Stimulated activated CD4-positive, alpha-beta T cell treated with anti-CD3 and anti-CD28 coated beads, Interleukin-15, amount 100 ng/mL, for 1 hour (primary cell): ENCODE measurements at places on chromosomes 12 and 14.

GRCh38 chr12:76470028-76470939, 89.3 kb downstream of the OSBPL8 start:
- DNase-seq, result no peak

DNA sequence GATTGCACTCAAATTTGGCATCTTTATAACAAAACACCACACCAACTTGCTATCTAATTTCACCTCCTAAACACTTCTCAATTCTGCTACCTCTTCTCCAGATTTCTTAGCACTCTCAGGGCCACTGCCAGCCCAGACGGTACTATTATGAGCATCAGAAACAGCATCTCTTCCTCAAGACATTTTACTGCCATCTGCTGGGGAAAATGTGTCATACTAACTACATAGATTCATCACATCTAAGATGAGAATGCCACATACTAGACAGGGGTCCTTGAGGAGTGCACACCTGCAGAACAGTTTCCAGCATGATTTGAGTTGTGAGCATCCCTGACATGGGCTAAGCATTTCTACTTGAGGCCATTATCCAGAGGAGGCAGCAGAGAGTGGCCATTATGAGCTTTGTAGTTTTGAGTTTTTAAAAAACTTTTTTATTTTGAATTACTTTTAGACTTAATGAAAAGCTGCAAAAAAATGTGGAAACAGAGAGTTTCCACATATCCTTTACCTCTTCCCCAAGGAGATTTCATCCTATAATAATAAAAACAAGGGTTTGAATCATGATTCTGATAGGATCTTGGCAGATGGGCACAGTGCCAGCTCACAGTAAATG, 15.1 kb upstream of the GRIP1 start:
- DNase-seq, result no peak

- DNase-seq, result no peak
These were observed 77.9 kb upstream of the HOXC13 start for GRCh38 chr12:53860426-53861345.

DNA sequence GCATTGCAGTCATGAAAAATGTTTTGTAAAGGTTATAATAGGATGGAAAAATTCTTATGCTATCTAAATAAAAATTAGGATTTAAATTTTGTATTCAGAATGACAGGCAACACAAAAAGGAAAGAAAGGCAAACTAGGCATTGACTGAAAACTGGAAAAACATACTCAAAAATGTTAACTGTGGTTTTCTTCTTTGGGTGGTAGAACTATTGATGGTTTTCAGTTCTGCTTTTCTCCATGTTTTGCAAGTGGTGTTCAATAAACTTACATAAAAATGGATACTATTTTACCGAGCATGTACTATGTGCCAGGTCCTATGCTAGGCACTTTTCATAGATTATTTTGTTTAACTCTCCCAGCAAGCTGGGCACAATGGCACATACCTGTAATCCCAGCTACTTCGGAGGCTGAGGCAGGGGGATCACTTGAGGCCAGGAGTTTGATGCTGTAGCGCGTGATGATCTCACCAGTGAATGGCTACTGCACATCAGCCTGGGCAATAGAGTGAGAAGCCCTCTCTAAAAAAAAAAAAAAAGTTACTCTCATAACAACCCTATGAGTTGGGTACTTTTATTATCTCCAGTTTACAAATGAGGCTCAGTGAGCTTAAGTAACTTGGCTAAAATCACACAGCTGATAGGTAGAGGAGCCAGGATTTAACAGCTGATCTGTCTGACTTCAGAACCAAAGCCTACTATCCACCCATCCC, 26.3 kb upstream of the TCP11L2 start:
- no peak for DNase-seq

- DNase-seq, result no peak
These were observed 365.5 kb downstream of the TMEM121 start for GRCh38 chr14:105891631-105892452.

- DNase-seq, result no peak
These were observed 74.5 kb downstream of the PTHLH start for GRCh38 chr12:27898022-27898421.

DNA sequence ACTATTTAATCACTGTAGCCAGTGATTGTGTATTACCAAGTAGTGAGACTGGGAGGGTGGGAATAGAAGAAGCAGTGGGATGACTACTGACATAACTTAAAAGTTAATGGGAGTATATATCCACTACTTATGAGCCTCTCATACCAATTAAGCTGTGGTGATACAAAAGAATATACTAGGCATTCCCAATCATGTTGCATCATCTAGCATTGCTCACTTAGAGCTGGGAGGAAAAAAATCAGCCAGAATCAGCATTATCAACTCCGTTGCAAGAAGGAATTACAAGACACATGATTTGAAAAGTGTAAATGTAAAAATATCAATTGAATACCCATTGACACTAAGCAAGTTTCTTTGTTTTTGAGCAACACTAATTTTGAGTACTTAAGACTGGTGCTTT, 745 bp upstream of the PPP1R36 start:
- DNase-seq, result no peak

GRCh38 chr12:132061641-132062430, 82.3 kb downstream of the DDX51 start:
- no peak for DNase-seq

DNA sequence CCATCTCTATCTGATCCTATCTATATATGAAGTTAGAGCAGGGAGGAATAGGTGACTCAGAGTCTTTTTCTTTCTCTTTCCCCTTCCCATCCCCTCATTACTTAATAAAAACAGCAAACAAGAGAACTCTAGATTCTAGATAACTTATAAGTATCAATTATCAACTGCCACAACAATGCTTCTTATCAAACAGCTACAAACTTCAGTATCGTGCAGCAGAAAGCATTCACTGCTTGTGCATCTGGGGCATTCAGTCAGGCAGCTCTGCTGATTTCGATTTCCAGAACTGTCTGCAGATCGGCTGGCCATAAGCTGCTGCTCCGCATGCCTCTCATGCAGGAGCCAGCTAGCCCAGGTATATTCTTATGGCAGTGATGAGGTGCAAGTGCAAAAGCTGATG, 19.4 kb downstream of the A2ML1 start:
- no peak for DNase-seq

DNA sequence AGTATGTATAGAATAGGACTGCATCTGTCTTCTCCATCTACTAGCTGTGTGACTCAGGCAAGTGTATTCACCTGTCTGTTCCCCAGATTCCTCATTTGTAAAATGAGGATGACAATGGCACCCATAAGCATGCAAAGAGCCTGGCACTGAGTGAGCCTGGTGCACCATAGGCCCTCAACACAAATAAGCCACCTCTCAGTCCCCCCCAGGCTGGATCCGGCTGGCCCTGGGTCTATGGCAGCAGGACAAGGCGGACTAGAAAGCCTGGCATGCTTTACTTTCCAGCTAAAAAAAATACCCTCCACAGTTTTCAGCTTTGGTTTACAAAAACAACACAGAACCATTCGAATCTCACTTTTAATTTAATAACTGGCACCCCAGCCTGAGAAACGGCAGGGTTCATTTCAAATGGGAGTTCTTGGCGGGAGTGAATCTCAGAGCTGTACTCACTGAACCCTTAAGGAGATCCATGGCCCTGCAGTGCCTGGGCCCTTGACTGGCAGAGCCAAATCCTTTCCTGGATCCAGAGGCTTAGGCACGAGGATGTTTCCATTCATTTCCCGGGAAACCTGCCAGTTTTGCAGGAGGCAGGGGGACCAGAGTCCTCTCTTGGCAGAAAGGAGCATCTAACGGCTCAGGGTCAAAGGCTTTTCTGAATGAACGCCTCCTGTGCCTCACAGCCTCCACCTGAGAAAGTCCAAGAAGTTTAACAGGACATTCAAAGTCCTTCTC, 17.7 kb downstream of the SYNE3 start:
- DNase-seq, result no peak

- DNase-seq, result no peak
These were observed 100.9 kb upstream of the PRB2 start for GRCh38 chr12:11496157-11496851.

- DNase-seq, result no peak
These were observed 118.3 kb downstream of the SLC38A6 start for GRCh38 chr14:61099216-61099835.

- DNase-seq, result no peak
These were observed 939.1 kb downstream of the FSCB start for GRCh38 chr14:43568022-43568421.
